ENCODE measurements at places on chromosomes 1 and 21.

DNA sequence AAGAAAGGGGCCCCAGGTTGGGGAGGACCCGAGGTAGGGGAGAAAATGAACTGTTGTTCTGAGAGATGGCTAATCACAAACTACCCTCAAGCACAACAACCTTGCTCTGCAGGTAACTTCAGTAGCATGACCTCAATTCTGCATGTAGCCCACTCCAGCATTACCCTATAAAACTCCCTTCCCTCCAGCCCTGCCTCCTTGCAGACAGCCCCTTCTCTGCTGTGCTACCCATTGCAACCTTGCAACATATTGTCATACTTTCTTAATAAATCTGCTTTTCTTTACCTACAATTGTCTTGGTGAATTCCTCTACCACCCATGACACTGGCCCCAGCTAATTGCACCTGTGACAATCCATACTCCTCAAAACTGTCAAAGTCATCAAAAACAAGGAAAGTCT lies 428.9 kb downstream of the MATN1 start:
- no peak for DNase-seq

DNA sequence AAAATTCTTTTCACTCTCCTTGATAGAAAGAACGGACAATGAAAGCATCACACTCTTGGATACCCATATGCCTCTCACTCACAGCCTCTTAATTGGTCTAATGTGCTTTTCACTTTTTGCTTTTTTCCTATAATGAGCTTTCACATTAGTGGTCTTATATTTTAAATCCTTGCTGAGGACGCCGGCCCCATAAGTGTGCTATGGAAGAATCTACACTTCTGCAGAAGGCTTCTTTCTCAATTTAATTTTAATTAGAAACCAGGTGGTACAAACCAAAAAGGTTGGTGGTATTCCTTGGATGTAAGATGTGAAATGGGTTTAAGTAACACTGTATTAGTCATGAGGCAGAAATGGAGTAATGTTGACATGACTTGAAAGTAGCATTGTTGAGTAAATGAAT lies 190.6 kb upstream of the NFIA start:
- DNase-seq: no peak

DNA sequence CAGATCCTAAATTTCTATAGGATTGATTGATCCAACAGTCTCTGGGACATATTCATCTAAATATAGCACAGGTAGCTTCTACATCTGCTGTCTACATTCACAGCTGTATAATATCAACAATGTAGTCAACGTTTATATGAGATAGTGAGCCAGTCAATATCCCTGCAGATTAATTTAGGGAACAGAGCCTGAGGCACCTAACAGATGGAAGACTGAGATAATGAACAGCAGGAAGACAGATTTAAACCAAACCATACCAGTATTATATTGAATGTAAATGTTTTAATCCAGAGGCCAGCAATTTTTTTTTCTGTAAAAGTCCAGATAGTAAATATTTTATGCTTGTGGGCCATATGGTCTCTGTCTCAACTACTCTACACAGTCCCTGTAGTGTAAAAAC lies 2072.4 kb downstream of the MRPL39 start:
- DNase-seq: no peak

DNA sequence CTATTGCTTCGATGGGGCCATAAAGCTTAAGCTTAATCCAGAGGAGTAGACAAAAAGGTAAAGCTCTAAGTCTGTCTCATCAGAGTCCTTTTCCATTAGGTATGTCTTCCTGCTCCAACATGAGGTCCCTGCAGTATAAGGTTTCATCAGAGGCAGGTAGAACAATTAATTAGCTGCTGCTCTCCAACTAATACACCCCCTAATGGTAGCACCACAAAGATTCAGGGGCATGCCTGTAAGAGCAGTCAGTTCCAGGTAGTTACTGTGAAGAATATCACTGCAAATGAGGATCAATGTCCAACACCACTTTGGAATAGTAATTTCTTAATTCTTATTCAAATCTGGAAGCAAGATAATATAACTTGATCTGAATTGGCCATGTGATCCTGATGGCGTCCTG lies 160.3 kb upstream of the ESRRG start:
- DNase-seq: no peak

- DNase-seq: peak; percentile 90
Observed at GRCh38 chr1:165631342-165632151, 513 bp downstream of the MGST3 start.

DNA sequence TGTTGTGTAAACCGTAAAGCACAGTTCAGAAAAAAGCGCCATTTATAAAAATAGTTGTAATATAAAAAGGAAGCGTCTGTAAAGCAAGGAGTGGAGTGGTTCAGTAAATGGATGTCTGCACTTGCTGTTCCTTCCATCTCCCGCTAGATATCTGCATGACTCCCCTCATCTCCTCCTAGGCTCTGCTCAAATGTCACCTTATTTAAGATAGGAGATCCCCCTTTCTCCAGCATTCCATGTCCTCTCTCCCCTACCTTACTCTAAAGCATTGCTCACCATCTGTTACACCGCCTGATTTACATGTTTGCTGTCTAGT lies 745 bp downstream of the MUL1 start:
- no peak for DNase-seq

DNA sequence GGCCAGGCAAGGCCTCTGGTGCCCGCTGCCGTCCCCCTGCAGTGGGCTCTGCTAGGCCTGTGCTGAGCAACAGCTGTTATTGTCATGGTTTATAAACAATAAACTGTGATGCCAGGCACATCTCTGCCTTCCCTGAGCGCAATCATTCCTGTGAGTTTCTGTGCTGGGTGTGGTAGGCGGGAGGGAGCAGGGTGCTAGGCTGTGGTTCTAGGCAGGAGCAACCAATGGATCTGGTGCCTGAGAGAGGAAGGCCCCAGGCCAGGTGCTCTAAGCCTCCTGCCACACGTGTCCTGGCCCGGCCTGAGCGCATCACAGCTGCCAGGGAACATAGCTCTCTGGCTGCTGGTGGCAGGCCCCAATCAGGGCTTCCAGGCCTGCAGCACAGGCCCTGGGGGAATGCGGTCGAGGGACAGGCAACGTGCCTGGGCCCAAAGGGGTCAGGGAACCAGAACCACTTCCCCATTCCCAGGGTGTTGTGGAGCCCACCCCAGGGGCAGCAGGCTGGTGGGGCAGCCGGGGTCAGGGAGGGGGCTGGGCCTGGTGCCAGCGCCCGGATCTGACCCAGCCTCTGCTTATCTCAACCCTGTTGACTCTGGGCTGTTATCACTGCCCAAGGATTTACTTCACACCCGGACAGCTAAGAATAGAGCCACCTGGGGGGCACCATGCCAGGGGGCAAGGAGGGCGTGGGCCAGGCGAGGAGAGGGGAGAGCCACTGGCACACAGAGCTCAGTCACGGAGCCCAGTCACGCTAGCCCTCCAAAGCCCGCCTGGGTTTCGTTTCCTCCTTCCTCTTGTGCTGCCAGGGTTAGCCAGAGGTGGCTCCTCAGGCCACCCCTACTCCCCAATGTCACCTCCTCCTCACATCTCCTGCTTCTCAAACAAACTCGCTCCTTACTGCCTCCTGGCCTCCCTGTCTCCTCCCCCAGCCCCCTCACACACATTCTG lies 11.5 kb downstream of the TRIM46 start:
- DNase-seq: no peak
